Urinary bladder (tissue), 4 donors: ENCODE measurements at places on chromosomes 3 and 15. TPM values are rescaled to one million over a fixed set of nuclear protein-coding genes. Genes with fewer than 3 reads are reported as not detected.

THRB gene
- total RNA-seq: 14.8 TPM

APOD gene
- total RNA-seq: 11.7 TPM

KY gene
- total RNA-seq: 4.9 TPM

CNTN6 gene
- 10.2 TPM for total RNA-seq

UCN2 gene
- 0.69 TPM for total RNA-seq

CSTA gene
- 10.0 TPM for total RNA-seq

FOXB1 gene
- not detected for total RNA-seq

MRAS gene
- 22.9 TPM for total RNA-seq

ZNF662 gene
- 22.5 TPM for total RNA-seq
